Activated CD4-positive, alpha-beta T cell treated with anti-CD3 and anti-CD28 coated beads, Interleukin-2, amount 10 ng/mL, durations not matched to agents 24 days and 14 days (primary cell): ENCODE measurements at places on chromosomes 5 and 9.

DNA sequence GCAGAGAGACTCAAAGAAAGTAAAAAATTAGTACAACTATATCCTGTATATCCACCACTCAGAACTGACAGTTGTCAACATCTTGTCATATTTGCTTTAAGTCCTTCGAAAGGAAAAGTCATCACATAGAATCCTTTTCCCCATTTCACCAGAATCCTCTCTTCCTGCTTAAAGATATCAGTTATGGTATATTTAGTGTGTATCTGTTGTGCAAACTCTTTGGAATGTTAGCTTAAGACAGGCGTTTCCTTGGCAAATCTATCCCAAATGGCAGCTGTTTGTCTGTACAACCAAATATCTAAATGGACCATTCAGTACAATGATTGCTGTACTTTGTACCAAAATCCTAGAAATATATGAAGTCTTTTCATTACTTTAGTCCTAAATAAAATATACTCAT lies 98.5 kb downstream of the ITGA1 start:
- DNase-seq, result no peak

GRCh38 chr9:109616571-109617120 lies 118.5 kb upstream of the PTPN3 start:
- no peak for DNase-seq

GRCh38 chr5:88870285-88870684 lies 12.7 kb downstream of the MEF2C start:
- no peak for DNase-seq

DNA sequence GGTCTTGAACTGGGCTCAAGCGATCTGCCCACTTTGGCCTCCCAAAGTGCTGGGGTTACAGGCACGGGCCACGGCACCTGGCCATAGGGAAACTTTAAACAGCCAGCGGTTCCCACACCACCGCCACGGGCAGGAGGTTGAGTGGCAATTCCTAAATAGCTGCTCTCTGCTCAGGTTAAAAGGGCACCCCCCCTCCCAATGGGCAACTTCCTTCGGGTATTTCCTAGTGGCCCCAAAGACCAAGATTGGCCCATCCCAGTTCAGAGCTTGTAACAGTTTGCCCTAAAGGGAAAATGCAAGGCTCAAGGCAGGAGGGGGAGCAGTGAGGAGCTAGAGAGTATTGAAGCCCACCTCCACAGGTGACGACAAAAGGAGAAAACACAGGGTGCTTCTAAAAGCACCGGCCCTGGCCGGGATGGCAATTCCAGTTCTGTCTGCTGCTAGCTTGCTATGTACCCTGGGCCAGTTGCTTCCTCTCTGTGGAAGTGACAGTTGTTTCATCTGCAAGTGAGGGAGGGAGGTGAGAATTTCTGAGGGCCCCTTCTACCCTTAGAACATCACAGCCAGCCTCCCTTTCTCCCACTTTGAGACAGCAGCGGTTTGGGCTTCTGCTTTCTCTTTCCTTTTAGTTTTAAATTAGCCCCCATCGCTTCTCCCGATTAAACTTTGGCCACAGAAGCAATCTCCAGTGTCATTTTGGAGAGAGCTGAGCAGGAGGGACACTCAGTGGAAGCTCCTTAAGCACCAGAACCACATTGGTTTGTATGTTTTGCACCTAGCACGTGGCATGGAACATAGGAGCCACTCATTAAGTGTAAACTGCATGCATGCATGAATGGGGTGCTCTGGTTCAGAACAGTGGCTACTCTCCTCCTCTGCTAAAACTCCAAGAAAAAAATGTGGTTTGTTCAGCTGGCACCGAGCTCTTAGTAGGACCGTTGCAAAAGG lies 17.3 kb upstream of the TNIP1 start:
- DNase-seq, result peak; percentile 79

- no peak for DNase-seq
Measured at GRCh38 chr5:74059706-74060105, 433.7 kb downstream of the ARHGEF28 start.

DNA sequence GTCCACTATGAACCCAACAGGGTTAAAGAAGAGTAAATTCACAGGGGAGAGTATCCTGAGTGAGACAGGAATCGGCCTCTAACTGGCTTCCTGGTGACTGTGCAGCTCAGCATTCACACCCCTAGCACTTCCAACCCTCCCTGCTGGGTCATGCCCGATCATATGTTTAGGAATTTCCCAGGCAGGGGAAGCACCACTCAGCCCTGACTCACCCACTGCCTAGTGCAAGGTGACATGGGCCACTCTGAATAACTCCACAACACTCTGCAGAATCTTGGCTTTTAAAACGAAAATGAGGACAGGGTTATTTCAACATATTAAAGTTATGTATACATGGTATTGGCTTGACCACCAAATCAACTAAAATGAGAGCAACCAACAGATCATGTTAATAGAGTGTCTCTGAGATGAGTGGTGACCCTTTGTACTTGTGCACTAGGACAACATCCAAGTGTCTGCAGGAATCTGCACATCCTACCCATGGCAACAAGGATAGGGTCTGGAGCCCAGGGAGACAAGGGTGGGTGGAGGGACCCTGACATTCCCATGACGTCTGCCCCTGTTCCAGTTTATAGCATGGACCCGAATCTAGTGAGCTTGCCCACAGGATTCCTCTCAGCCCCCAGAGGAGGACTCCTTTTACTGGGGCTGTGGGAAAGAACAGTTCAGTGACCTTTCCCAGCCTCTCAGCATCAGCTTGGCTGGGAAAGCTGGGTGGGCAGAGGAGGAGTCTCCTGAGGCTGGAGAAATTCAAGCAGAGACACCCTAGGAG lies 485.8 kb downstream of the SEMA5A start:
- no peak for DNase-seq

DNA sequence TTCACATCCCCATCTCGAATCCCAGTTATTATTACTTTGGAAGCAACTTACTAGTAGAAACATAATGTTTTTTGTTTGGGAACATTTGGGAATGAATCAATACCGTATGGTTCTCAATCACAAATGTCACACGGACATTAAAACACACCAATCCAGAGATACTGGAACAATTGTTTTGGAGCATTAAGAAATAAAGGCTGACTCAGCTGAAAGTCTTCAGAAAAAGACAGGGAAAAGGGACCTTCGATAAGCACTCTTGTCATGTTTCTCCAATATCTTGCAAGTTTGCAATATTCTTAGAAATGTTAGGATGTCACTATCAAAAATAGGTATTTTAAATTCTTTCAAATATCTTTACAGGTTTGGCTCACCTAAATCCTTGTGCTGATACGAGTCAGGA lies 362.4 kb downstream of the CETN3 start:
- DNase-seq, result no peak

DNA sequence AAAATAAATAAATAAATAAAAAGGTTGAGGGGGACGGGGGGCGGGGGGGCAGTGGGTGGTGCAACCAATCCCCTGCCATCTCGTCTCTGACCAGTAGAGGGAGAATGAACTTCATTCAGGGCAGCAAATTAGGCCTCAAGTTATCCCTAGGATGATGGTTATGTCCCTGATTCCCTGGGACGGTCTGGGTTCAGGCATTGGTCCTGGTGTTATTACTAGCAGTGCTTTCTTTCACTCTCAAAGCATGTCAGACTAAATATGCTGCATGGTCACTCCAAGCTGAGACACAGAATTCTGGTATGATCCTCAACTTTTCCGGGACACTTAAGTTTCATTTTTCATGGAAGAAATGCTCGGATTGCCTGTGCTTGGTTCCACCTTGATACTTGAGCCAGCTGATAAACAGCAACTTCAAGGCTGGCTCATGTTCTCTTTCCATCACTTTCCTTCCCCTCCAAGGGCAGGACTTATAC lies 59.4 kb downstream of the DAP start:
- peak; percentile 75 for DNase-seq

- DNase-seq, result peak; percentile 57
Measured at GRCh38 chr9:2026220-2026997, 11.3 kb downstream of the SMARCA2 start.

GRCh38 chr9:69120380-69121154 lies 53.5 kb upstream of the TJP2 start:
- DNase-seq, result peak; percentile 60

GRCh38 chr5:177539411-177539810 lies 15.0 kb downstream of the FAM193B start:
- DNase-seq, result no peak

DNA sequence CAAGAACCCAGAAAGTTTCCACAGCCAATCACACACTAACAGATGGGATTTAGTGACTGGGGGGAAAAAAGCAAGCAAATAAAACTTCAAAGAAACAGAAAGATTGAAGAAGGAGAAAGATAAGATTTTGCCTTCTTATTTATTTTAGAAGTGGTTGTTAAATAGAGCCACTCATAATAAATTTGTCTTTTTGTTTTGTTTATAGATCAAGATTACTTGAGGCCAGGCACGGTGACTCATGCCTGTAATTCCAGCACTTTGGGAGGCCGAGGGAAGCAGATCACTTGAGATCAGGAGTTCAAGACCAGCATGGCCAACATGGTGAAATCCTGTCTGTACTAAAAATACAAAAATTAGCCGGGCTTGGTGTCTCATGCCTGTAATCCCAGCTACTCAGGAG lies 94.9 kb upstream of the RANBP3L start:
- no peak for DNase-seq

DNA sequence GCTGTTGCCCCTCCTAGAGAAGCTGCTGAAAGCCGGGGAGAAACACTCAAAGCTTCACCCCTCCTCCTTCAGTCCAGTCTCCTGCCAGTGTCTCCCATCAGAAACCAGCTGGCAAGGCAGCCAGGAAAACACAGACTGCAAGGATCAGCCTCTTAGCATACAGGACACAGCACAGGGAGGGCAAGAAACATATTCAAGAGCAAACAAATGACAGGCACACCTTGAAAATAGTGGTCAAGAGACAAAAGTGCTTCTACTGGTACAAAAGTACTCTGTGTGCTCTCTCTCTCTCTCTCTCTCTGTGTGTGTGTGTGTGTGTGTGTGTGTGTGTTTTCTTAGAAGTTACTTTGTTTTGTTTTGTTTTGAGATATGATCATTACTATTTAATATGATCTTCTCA lies 227.2 kb downstream of the RAB3C start:
- DNase-seq, result no peak

- no peak for DNase-seq
Measured at GRCh38 chr5:171579976-171580411, 160.5 kb downstream of the FGF18 start.

GRCh38 chr9:129759804-129760502 lies 7.1 kb upstream of the PTGES start:
- no peak for DNase-seq

- no peak for DNase-seq
Measured at GRCh38 chr5:123876276-123876790, 364.4 kb downstream of the CSNK1G3 start.

- no peak for DNase-seq
Measured at GRCh38 chr9:113475992-113476391, 12.5 kb downstream of the RGS3 start.

- DNase-seq, result no peak
Measured at GRCh38 chr5:177361418-177362291, 3.9 kb downstream of the RGS14 start.

- no peak for DNase-seq
Measured at GRCh38 chr5:119275146-119275545, 80.7 kb upstream of the TNFAIP8 start.

GRCh38 chr5:164597293-164597900 lies 1092.0 kb downstream of the MAT2B start:
- no peak for DNase-seq

GRCh38 chr5:175728885-175729828 lies 71.3 kb downstream of the HRH2 start:
- no peak for DNase-seq

DNA sequence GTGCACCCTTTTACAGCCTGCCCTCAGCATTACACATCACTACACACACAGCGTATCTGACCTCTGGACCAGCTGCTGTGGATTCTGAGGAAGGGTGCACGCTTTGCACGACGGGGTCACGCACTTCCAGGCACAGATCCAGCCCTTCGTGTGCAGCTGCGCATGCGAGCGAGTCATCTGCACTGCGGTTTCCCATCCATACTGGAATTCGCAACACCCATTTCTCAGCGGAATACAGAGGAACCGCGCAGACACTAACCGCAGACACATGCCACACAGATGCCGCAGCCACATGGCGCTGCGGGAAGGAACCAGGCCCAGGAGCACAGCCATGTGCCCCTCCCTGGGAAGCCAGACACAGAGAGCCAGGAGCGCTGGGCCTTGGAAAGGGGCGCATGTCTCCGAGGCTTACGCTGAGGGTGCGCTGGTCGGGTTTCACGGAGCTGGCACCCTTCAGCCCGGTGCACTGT lies 43.5 kb downstream of the PNPLA7 start:
- DNase-seq, result no peak

- peak; percentile 58 for DNase-seq
Measured at GRCh38 chr9:87336914-87337333, 160.7 kb upstream of the DAPK1 start.

DNA sequence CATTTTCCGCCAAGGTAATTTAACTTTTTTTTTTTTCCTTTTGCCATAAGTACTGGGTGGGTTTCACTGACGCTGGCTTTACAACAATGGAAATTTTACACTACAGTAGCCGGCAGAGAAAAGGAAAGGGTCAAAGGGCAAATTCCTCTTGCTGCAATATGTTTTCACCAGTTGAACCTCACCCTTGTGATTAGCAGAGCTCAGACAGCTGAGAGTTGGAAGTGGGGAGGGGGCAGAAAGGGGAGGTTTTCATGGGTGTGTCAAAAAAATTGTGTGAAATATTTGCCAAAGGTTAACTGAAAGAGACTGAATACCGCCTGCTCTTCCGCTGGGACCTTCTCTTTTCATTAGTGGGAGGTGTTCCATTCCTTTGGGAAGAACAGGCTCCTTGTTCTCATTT lies 296.9 kb downstream of the ADAMTS6 start:
- no peak for DNase-seq

DNA sequence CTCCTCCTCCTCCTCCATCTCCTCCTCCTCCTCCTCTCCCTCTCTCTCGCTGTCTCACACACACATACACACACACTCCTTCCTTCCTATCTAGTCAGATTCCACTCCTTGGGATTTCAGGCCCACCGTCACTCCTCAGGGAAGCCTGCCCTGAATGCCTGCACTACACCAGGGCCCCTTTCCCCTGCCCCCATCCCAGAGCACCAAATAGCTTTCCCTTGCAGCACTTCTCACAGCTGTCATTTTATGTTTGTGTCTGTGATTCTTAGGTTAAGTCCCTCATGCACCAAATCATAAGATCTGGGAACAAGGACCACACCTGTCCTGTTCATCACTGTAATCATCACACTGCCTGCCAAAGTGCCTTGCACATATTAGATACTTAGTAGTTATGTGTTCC lies 86.5 kb upstream of the GABRP start:
- no peak for DNase-seq

- DNase-seq, result peak; percentile 89
Measured at GRCh38 chr5:176810081-176810597, at the start of gene UNC5A. Gene UNC5A (plus strand): TSS chr5:176810559. CDS start chr5:176810751, 192 bp downstream.

GRCh38 chr5:3049261-3049660 lies 297.8 kb upstream of the IRX2 start:
- no peak for DNase-seq

DNA sequence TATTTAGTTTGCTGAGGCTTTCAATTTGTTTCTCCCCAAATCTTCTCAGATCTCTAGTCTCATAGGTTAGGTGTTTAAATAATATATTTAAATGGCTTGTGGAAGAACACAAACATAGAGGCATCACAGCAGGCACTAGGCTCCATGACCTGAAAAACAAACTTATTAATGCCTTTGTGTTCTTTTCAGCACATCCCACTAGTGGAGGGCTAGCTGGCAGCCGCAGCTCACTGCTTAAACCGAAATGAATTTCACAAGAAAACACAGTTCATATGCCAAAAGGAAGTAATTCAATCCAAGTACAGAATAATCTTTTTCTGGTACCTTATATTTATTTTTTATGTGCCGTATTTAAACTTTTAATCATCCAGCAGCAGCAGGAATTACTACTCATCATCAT lies 382.5 kb downstream of the PLK2 start:
- DNase-seq, result no peak
